T-helper 1 cell (primary cell): ENCODE measurements at places on chromosomes 3 and 15.

DNA sequence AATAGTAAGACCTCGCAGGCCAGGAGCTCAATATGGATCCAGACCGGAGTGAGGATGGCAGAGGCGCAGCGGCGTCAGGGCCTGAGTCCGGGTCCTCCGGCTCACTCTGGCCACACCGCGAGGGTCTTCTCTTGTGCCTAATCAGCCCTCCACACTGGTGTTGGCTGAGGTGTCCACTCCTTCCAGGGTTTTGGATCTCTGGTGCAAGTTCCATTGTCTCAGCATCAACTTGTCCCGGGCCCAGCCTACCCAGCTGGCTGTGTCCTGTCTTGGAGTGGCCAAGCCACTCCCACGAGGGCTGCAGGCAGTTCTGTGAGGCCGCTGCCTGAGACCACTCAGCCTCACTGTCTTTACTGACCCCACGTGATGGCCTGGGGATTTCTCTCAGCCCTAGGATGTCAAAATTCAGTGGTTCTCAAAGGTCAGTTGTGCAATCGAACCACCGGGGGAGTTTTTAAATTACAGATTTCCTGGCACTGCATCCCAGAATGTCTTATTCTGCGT lies 12.6 kb upstream of the GOLGA6L7 start:
- DNase-seq = no peak

DNA sequence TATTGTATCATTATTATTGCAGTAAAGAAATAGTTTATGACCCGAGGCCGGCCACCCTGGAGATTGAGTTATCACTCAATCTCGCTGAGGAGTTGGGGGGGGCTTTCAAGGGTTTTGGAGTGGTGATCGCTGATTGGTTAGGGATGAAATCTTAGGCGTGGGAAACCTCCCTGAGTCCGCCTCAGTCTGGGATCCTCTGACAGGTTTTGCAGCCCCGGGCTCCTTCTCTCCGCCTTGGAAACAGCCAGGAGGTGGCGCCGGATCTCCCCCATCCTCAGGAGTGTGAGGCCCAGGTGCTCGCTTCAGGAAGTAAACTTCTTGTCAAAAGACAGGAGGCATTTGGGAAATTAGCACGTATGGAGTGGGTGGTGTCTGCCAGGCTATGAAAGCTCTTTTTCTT lies 41.1 kb upstream of the SEC61A1 start:
- DNase-seq = no peak

- DNase-seq = no peak
Observed at GRCh38 chr3:187019542-187020072, 89.3 kb downstream of the ST6GAL1 start.

- DNase-seq = no peak
Observed at GRCh38 chr3:177538750-177539730, 341.8 kb upstream of the TBL1XR1 start.

- no peak for DNase-seq
Observed at GRCh38 chr3:55309336-55309735, 177.8 kb downstream of the WNT5A start.
